ENCODE measurements at places on chromosomes 4 and X.

GRCh38 chr4:676871-677235 is 2.5 kb downstream of the MYL5 start:
- no peak for DNase-seq

GRCh38 chr4:162116095-162116779 is 47.6 kb downstream of the FSTL5 start:
- no peak for DNase-seq

GRCh38 chrX:106606571-106606970 is 5.2 kb upstream of the RADX start:
- no peak for DNase-seq

- no peak for DNase-seq
These were observed 106.2 kb upstream of the MAML3 start for GRCh38 chr4:140260227-140260626.

DNA sequence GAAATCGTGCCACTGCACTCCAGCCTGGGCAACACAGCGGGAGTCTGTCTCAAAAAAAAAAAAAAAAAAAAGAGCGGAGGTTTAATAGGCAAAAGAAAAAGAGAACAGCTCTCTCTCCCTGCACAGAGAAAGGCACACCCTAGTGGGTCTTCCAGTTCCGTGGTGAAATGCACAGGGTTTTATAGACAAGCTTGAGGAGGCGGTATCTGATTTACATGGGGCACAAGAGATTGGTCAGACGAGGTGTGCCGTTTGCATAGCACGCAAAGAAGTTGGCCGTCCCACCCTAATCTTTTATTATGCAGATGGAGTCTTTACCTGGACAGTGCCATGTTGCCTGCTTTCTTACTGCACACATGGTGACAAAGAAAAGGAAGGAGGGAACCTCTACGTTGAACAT is 33.5 kb upstream of the REST start:
- no peak for DNase-seq

DNA sequence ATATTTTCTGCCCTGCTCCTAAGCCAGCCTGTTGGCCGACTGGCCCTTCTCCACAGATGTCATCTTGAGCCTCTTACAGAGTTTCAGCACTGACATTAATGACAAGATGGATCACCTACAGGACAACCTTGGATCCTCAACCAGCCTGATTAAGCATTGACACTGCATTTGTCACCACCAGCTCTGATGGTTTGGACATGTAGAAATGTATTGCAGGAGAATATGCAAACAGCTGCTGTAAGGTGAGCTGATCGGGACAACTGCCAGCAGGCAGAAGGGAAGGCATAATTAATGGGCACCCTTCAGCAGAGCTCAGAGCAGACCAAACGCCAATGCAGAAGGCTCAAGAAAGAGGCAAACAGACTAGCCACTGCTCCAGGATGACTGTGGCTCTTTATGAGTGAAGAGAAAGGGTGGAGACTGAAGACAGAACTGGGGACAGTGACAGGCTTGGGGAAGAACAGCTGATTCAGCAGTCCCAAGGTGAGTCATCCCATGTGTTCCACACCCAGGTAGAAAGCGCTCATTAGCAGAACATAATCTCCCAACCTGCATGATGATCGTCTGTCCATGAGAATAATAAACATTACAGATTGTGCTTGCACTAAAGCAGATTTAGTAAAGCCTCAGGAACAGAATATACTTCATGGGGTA is 6.7 kb downstream of the CORIN start:
- no peak for DNase-seq

GRCh38 chr4:174116021-174116420 is 167.4 kb downstream of the FBXO8 start:
- DNase-seq: no peak

GRCh38 chr4:3287271-3287971 is 5.4 kb upstream of the RGS12 start:
- no peak for DNase-seq

DNA sequence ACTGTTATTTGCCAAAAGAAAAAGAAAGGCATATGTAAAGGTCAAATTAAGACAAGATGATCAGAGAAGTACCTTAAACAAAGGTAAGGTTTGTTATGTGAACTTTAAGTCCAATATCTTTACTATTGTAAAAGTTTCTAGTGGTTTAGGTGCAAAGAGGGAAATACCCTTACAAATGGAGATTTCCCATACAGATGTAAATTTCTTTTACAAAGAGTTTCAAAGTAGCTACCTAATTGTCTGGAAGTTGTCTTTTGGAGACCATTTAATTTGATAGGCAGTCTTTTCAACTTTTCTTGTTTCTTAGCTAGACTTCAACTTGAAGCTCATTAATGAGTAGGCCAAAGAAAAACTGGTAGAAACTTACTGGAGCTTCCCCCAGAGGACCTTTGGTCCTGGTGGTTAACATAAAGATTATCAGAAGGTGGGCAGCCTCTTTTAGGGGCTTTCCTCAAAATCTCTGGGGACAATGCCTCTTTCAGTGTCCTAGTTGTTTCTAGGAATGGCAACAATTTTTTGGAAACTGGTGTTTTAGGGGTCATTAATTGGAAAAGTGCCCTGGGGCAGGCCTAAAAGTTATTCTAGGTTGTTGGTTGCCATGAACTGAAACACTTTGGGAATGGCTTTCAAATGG is 297.3 kb downstream of the GUCY2F start:
- DNase-seq: no peak

DNA sequence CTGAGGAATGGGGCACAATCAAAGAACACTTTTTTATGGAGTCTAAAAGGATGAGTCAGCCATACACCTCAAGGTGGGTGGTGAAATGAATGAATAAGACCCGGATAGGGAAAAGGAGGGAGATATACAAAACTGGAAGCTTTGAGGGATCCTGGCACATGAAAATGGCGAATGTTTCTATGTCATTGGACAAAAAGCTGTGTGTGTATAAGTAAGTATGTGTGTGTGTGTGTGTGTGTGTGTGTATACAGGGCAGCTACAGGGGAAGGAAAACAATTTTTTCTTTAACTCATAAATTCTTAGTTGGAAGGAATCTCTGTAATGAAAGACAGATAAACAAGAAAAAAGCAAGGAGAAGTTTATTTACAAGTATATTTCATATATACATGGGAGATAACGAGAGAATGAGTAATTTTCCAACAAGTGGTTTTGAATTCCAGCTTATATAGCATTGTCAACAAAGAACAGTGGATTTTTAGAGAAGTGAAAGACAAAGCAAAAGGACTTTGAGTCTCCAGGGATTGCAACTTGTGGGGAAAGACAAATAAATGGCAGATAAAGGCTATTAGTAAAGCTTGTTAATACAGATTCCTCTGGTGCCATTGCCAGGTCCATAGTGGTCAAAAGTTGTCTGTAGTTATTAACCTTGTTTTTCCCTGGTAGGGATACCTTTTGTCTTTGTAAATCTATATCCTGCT is 99.7 kb downstream of the MMRN1 start:
- no peak for DNase-seq

DNA sequence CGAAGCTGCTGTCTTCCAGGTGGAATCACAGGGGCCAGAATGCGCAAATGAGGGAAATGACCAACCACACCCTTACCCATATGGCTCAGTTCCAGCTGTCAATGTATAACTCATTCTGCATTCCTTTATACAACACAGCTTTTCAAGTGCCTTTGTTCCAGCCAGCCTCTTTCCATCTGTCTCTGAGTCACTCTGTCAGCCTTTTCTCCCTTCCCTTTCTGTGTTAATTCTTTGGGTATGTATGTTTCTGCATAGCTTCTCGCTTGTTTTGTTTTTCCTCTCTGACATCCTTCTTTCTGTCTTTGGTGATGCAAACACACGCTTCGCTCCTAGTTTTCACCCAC is 54.5 kb downstream of the RS1 start:
- DNase-seq: no peak

- no peak for DNase-seq
These were observed 322.3 kb downstream of the DHX15 start for GRCh38 chr4:24262084-24262483.

- DNase-seq: no peak
These were observed 38.9 kb downstream of the TRIML1 start for GRCh38 chr4:188177997-188178675.

GRCh38 chr4:35760807-35761206 is 483.5 kb downstream of the ARAP2 start:
- DNase-seq: no peak

GRCh38 chrX:153474718-153475117 is 4.3 kb upstream of the HAUS7 start:
- peak; percentile 6 for DNase-seq

GRCh38 chrX:100928660-100929613 is at the start of gene XKRX:
Gene XKRX, minus strand, starts transcription at chrX:100928917. Its CDS starts 613 bp downstream, at chrX:100928304.
- DNase-seq: peak; percentile 38
